Right ventricle myocardium superior (tissue), 1 donor: ENCODE measurements at places on chromosomes 4 and X.
A peak's percentile ranks its signal among the peaks of the same experiment; 100 is the strongest.

- DNase-seq: no peak
Observed at GRCh38 chr4:152864361-152864760, 71.8 kb upstream of the FHDC1 start.

- peak; percentile 66 for DNase-seq
Observed at GRCh38 chr4:7365462-7366179, 69.1 kb downstream of the PSAPL1 start.

GRCh38 chr4:78047366-78047765 lies 9.8 kb upstream of the FRAS1 start:
- no peak for DNase-seq

DNA sequence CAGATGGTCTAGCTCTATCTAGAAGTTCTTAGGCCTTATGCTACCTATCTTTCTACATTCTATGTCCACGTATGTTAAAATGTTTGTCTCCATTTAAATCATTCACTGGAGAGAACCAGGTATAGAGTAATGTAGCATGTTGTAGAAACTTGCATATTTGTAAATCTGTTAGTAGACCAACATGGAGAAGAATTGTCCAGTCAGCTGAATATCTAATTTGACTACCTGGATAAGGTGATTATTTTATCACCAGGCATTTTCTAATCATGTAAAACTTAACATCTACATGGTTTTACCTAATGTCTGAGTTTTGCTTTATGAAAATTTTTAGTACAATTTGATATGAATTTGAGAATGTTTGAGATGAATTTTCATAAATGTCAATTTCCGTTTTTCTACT lies 19.5 kb downstream of the REST start:
- no peak for DNase-seq

DNA sequence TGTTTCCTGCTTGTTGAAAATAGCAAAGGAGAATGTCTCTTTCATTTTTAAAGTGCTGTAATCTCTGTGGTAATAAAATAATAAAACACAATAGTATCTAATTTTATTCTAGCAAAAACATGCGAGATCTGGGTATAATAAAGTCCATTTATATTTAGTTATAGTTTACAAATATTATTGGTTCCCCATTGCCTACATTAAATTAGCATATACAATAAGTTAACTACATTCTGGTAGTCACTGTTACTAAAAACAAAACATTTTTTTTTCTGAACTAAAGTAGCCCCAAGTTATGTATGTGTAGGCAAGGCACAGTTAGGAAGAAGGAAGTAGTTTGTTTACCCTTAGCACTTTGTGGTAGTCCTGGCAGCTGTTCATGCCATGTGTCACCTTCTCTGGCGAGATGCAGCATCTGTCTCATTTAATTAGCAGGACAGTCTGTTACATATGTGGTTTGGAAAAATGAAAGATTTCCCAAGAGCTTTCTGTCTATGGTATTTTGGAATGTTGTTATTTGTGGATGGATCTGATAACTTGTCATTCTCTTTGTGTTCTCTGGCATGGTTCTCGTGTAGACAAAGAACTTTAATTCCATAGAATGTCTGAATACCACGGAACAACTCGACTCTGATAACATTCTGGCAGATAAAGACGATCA lies 231.3 kb upstream of the PITX2 start:
- DNase-seq: no peak

DNA sequence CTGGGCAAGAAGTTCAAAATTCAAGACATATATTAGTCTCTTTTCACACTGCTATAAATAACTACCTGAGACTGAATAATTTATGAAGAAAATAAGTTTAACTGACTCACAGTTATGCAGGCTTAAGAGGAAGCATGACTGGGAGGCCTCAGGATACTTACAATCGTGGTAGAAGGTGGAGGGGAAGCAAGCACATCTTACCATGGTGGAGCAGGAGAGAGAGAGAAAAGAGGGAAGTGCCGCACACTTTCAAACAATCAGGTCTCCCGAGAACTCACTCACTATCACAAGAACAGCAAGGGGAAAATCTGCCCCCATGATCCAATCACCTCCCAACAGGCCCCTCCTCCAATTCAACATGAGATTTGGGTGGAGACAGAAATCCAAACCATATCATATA lies 273.3 kb upstream of the RASGEF1B start:
- DNase-seq: no peak

GRCh38 chrX:482702-483203 lies 96.0 kb upstream of the PPP2R3B start:
- DNase-seq: no peak

DNA sequence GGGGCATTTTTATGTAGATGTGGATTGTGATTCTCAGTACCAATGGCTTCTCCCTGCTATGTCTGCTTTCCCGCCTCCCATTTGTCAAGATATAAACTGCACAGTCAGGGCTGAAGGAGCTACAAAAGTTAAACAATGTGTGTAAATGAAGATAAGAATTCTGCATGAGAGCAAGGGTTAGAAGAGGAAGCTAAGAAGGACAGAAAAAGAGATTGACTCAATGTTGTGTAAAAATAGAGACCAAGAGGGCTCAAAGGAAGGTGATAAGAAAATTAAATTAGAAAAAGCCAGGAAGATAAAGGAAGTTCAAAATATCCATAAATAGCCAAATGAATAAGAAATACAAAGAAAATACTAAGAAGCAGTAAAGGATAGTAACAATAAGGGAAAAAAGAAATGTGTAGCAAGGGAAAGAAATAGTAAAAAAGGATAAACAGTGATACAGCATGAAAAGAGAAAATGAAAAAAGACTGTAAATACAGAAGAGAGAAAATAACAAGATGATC lies 82.5 kb downstream of the AMELX start:
- no peak for DNase-seq

- no peak for DNase-seq
Observed at GRCh38 chr4:54414545-54414944, 185.5 kb downstream of the PDGFRA start.

DNA sequence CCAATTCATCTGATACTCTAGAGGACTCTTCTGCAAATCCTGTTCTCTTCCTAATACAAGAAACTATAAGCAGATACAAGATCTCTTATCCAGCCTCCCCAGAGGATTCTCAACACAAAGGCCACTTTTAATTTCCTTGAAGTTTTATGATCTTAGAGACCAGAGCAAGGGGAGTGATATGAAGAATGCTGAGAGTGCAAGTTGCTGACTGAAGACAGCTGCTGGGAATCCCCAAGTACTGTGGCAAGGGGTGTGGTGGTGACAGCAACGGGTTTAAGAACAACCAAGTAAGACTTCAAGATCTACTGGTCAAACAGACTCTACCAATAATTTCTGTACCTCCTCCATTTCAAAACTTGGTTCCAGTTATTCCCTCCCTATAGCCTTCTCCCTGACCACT lies 7.0 kb downstream of the AMMECR1 start:
- DNase-seq: no peak

- DNase-seq: no peak
Observed at GRCh38 chr4:138734746-138735145, 280.8 kb upstream of the NOCT start.

DNA sequence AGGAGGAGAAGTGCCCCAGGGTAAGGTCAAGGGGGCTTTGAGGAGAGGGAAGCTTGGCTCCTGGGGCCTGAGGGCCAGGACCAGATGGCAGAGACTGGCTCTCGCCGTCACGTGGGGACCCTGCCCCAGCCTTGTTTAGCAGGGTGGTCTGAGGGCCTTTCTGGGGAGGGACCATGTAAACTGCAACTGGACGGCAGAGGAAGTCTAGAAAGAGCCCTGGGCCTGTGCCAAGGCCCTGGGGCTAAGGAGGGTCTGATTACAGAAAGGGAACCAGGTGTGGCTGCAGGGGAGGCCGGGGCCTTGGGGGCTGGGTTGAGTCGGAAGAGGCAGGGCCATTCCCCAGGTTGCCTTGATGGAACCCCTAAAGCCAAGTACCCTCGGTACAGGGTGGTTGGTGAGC lies 1.8 kb upstream of the HGFAC start:
- DNase-seq: peak; percentile 34

DNA sequence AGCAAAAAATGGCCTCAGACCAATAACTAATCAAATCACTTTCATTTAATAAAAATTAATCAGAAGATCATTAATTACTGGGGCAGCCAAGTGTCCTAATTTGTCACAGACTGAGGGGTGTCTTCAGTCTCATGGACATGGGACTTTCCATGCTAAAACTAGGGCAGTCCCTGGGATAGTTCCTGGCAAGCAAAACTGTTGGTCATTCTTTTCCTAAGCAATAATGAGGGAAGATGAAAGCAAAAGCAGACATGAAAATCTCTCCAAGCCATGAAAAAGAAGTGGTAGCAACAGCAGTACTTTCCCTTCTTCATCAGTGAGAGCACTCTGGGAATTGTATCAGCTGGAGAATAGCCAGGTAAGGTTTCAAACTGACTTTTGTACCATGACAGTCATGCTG lies 3.7 kb upstream of the ANTXR2 start:
- no peak for DNase-seq

DNA sequence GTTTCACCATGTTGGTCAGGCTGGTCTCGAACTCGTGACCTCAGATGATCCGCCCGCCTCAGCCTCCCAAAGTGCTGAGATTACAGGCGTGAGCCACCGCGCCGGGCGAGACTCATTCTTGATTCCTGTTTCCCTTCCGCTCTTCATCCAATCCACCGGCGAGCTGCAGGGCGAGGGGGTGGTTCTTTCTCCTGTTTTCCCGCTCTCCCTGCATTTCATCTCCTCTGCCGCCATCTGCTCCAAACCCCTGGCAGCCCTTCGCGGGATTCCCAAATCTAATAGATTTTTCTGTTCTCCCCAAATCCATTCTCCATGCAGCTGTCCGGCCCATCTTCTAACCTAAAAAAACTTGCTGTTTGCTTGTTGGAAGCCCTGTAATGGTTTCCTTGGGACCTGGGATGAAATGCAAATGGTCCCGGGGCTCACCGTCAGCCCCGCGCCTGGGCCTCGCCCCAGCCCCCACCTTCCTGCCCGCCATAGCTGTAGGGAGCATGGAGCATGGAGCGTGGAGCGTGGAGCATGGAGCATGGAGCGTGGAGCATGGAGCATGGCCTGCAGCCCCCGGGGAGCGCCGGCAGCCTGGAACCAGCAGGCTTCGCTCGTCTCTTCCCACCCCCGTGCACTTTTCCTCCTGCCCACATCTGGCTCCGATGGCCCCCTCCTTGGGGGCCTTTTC lies 1.1 kb downstream of the ZFP42 start:
- DNase-seq: no peak

DNA sequence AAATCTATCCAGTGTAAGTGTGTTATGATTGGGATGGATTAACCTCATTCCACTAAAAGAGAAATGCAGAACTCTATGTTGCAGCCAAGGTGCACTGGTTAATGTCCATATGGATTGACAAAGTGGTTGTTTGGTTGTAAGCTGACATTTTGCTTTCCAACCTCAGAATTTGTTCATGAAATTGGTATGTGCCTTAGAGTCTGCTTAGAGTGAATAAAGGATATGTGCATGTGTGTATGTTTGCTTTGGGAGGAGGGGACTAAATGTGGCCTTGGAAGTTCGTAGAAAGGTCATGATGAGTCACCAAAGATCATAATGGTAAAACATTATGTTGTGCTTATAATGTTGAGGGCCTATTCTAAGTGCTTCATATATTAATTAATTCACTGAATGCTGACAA lies 44.1 kb upstream of the MBNL3 start:
- no peak for DNase-seq

DNA sequence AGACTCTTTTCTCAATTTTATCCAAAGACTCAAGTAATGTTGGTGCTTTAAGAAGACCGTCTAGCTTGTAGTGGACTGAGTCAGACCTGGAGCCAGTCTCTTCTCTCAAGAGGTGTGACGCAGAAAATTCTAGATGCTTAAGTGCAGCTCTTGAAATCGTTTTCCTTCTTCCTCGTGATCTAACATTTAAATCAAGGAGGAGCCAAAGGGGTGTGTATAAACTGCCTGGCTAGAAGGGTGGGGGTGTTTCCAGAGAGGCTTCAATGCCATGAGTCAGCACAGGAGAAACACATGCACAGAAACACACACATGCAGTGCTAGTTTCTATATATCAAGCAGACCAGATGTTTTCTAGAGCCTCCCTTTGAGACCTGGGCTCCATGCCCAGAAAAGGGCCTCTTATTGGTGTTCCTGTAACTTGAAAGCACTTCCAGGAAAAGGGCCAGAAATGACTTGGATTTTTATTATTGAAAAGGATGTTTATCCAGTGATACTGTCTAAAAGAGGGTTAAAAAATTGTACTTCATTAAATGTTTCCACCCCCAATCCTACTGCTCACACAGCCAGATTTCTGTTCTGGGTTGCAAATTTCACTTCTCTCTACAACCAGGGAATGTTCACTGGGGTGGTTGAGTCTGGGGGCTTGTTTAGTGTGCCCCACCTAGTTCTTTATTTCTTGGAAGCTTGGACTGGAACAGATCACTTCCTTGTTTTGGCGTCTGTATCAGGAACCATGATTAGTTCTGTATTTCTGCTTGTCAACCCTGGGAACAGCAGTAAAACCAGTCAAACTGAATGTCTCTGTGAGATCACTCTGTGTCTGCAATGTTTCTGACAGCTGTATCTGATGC lies at the start of gene CLIC2:
CLIC2 (minus strand) TSS at position 129 of the 851 bp plus-strand sequence. CDS start 187 bp downstream, outside the sequence.
- DNase-seq: peak; percentile 41

DNA sequence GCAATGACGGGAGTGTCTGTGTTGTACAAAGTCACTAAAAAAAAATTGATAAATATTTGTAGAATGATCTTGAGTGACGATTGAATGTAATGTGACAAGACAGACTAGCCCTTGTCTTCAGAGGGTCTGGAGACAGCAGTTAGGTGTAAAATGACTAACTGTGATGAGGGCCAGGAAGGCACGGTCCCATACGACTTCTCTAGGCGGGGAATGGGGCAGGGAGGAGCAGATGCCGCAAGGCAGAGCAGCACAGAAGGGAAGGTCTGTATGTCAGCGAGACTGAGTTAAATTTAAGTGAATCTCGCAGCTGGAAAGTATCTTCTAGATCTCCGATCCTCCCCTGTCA lies 405 bp downstream of the CENPE start:
- DNase-seq: no peak

- DNase-seq: no peak
Observed at GRCh38 chr4:66052426-66052825, 382.1 kb upstream of the EPHA5 start.

DNA sequence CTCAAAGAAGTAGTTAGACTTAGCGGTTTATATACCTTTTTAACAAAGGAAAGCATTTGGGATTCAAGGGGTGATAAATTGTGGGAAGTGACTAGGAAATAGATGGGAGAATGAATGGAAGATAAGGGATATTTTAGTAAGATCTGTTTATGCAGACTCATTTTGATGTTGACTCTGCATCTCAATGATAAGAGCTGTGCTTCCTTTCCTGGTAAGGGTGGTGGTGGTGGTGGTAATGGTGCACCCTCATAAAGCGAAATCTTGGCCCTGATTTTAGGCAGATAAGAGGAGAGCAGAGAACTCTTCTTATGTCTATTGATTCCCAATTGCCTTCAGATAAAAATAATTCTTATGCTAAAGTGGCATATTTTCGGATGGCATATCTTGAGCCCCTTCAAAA lies 197.1 kb downstream of the SPRY1 start:
- no peak for DNase-seq

- no peak for DNase-seq
Observed at GRCh38 chr4:47915378-47915777, 995 bp upstream of the NFXL1 start.
